ENCODE measurements at places on chromosomes 6 and 20.

DNA sequence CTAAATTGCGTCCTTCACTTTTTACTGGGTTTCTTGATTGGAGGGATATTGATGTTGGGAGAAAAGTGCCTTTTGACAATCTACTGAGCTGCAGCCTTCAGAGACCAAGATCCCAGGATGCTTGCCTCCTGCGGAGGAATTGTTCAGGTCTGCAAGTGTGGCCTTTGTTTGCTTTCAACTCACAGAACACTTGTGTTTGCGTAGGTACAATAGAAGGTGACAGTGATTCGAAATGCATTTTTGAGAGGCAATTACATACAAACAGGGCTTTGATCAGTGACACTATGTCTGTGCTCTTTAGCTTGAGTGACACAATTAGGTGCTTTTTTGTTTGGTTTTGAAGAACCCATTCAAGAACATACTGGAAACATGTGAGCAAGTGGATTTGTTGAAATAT is 600.6 kb downstream of the QKI start:
- no peak for DNase-seq

DNA sequence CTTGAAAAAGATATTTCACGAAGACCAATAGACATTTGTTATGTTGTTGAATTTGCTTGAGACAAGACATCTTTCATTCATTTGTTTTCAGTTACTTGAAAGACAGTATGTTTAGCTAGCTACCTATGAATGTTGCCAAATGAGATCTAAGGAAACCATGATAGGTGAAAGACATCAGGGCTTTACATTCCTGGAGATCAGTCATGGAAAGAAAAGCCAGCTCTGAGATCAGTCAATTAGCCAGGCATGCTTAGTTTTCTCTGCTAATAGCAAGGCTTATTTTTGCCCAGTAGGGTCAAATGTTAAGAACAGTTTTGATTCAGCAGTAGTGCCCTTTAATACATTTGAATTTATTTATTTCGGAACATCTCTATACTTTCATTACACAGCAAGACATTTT is 116.5 kb upstream of the EDN1 start:
- peak; percentile 47 for DNase-seq

GRCh38 chr20:62708591-62709536 is at the start of gene NTSR1:
Gene NTSR1, plus strand, starts transcription at chr20:62708836. Its CDS starts 372 bp downstream, at chr20:62709208.
- no peak for DNase-seq

- DNase-seq = no peak
Observed at GRCh38 chr6:106533054-106533453, 96.2 kb downstream of the RTN4IP1 start.

DNA sequence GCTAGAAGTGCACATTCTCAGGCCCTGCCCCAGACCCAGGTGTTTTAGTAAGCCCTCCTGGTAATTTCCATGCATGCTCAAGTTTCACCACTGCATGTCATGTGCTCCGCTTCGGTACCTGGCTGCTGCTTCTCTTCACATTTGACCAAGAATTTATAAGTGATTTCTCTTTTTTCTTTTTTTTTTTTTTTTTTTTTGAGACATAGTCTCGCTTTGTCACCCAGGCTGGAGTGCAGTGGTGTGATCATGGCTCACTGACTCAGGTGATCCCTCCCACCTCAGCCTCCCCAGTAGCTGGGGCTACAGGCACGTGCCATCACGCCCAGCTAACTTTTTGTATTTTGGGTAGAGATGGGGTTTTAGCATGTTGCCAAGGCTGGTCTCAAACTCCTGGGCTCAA is 16.0 kb downstream of the TM9SF4 start:
- no peak for DNase-seq

DNA sequence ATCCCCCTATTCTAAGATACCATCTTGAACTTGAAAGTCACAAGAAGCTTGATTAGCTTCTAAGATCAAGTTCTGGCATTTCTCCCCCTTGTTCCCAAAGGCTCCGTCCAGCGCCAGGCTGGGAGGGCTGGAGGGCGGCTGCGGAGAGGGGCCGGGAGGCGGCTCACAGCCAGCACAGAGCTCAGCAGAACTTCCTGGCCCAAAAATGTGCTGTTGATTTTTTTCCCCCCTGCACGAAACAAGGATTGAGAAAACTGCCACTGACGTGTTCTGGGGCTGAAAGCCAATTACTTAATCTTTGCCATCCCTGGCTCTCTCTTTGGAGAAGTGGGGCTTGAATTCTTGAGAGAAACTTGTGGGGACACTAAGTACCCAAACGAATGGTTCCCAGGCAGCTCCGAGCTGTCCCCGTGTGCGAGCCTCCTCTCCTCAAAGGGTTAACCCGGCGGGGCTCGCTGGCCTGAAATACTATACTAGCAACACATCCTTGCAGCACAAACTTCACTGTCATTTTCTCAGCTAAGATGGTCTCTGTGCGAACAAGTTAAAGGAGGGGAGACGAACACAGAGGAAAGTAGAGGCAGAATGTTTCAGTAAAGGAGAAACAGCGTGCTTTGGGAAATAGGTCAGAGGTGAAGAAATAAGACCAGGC is 452 bp downstream of the TRAF3IP2 start:
- peak; percentile 22 for DNase-seq

DNA sequence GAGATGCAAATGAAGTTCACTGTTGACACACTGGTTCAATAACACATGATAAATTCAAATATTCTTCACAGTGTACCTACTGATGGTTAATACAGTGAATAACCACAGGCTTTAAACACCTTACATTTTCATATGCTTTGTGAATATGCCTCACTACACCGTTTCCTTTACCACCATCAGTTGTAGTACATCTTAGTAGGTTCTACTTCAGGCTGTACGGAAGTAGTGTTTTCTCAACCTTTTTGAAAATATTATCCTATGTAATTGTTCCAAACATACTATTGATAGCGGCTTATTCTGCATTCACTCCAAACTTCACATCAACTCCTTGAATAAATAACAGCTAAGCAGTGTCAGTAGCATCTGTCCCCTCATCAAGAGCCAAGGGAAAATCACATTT is 15.3 kb downstream of the ZBTB9 start:
- peak; percentile 59 for DNase-seq

GRCh38 chr20:20969701-20970280 is 136.4 kb downstream of the LINC00237 start:
- DNase-seq = peak; percentile 27

DNA sequence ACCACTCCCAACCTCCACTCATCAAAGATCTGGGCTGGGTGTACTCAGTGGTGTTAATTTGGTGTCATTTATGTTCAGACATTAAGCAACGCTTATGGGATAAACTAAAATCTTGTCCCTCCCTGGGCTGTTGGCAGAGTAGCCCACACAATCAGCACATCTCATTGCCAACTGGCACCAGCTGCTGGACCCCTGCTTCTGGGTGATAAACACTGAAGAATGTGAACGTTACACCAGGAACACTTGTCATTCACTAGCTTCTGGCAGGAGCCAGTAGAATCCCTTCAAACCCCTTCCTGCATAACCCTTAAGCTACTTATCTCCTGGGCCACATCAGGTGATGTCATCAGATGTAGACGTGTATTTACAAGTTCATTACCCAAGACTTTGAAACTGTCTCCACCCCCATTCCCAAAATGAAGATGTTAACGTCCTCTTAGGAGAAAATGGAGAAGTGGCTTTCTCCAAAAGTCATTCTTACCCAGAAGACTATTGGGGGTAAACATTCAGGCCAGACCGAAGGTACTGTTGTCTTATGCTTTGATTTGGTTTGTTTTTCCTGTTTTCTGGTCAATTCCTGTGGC is 107.8 kb upstream of the CD93 start:
- DNase-seq = peak; percentile 25

GRCh38 chr20:35743693-35744491 is 1.8 kb upstream of the RBM39 start:
- DNase-seq = peak; percentile 32

- peak; percentile 96 for DNase-seq
Observed at GRCh38 chr6:37565267-37566110, 65.8 kb upstream of the CCDC167 start.

- DNase-seq = no peak
Observed at GRCh38 chr20:35314816-35315631, 22.8 kb upstream of the FAM83C start.

GRCh38 chr20:40993794-40994540 is 34.7 kb upstream of the TOP1 start:
- DNase-seq = peak; percentile 8

DNA sequence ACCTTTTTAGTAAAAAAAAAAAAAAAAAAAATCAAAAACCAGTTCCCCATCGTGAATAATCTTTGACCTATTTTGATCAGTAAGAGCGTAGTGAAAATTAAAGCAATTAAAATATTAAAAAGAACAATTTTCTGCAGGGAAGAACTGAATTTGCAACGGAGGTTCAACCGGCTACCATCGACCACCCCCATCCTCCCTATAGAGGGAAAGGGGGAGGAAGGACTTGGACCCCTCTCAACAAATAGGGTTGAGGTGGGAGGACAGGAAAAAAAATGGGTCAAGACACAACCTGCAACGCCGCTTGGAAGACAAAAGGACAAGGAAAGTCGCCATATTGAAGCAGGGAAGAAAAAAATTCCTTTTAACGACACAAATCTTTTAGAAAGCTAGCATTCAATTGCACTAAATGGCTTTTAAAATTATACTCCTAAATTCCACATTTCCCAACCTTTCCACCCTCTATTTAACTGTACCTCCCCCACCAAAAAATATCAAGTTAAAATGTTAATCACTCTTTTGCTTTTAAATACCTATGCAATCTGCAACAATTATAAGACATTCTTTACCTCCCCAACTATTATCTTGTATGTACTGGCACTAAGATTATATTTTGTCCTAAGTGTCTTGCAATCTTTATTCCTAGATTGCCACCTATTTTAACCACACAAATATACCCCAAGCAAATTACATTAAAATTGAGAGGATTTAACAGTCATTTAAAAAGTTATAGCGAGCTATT is 1.7 kb downstream of the PPP1R10 start:
- DNase-seq = peak; percentile 88

DNA sequence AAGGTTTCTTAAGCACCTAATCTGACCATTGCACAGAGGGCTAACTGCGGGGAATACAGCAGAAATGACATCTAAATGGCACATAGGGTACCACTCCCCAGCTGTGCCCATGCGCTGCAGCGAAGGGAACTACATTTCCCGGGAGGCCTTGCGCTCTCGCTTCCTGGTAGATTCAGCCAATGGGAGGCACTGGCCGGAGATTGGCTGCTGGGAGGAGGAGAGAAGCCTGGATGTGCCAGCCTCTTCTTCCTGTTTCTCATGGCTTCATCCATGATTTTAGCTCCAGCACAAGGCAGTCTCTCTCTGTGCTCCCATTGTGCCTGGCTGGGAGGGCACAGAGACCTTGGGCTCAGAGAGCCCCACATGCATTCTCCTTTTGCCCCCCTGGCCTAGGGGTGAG is 101.7 kb upstream of the FOXA2 start:
- peak; percentile 71 for DNase-seq

GRCh38 chr6:169866668-169867521 is 115.5 kb downstream of the ERMARD start:
- no peak for DNase-seq

DNA sequence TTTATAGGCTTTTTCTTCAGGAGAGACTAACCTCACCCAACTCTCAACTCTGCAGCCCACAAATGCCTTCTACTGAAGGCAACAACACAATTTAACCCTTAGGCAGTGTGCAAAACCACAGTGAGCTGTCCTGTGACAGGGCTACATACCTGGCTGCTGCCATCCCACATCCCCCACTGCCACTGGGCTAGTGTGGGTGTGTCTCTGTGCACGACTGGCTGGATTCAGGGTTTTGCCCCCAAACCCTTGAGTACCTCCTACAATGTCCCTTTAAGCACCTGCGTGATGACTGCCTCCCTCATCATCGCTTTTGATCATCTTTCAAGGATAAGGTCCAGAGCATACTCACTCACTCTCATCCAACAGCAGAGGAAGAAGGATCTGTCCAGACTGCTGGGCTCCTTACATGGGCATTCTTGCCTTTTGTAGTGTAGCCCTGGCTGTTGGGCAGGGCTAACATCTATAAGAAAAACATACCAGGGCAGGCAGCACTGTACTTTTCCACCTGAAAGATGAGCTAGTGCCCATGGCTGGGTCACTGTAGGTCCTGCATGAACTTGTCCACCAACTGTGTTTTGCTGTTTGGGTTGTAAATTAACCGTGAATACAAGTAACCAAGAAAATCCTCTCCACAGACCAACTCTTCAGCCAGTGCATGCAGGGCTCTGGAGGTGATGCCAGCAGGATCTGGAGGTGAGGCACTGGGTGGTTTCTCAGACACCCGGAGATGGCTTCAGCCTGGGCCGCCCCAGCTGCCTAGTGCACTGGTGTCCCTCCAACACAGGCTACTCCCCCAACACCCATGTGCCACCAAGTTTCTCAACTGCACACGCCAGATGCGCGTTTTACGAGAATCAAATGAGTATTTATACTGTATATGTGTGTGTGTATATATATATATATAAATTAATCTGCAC is 45.2 kb downstream of the PLCG1 start:
- no peak for DNase-seq

DNA sequence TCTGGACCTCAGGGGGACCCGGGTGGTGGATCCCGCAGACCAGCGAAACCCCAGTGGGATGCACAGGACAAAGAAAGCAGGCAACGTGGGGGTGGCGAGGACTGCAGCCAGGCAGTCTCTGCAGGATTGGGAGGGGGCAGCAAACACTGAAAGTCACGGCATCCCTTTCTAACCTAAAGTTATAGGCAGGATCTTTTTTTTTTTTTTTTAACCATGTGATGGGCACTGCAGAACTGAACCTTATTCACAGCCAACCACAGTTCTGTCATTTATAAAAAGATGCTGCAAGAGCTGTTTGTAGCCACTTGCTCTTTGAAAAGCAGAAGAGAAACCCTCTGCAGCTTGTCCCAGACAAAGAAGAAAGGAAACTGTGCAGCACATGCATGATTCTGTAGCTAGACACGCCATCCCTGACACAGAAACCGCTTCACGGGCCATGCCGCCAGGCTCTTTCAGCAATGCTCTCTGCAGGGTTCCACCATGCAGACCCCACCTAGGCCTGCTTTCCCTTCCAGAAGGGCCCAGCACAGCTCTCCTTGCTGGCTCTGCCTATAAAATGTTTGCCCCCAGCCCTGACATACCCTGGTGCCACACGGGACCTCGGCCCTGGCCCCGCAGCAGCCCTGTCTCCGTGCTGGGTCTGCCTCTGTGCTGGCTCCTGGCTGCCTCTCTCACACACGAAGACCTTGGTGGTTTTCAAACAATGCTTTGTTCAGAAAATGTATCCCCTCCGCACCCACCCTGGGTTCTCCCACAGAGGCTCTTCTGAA is 70.8 kb downstream of the PYGB start:
- no peak for DNase-seq

GRCh38 chr6:166778046-166778445 is 151.0 kb upstream of the RPS6KA2 start:
- DNase-seq = no peak

- DNase-seq = no peak
Observed at GRCh38 chr6:22106451-22106850, 190.4 kb downstream of the PRL start.

GRCh38 chr6:154510144-154510905 is at the start of gene CNKSR3:
Gene CNKSR3, minus strand, starts transcription at chr6:154510685. Its CDS starts 571 bp downstream, at chr6:154510114.
- DNase-seq = peak; percentile 79

All from NCI-H82 (cell line).